Sciatic nerve (tissue), 2 donors: ENCODE measurements at places on chromosomes 2 and 18. TPM values are rescaled to one million over a fixed set of nuclear protein-coding genes. Genes with fewer than 3 reads are reported as not detected.

DNA sequence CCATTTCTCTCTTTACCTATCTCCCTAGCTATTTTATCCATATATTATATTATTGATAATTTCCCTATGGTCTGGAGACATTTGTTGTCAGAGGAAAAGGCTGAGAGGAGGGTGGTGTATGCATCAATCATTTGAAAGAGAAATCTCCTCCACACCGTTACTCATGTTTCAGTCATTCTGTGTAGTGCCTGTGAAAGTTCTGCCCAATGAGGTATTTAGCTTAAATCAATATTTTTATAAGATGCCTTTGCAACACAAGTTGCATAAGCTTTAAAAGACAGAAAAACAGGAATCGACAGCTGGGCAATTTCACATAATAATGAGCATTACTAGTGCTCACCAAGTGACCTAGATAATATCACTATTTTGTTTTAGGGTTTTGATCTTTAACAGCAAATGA lies 363.7 kb upstream of the FSIP2 start:
- no peak for DNase-seq

SCG2 gene
- total RNA-seq: 0.80 TPM

REG3G gene
- total RNA-seq: not detected

LIMS4 gene
- 2.2 TPM for total RNA-seq

RND3 gene
- 56.9 TPM for total RNA-seq

DNA sequence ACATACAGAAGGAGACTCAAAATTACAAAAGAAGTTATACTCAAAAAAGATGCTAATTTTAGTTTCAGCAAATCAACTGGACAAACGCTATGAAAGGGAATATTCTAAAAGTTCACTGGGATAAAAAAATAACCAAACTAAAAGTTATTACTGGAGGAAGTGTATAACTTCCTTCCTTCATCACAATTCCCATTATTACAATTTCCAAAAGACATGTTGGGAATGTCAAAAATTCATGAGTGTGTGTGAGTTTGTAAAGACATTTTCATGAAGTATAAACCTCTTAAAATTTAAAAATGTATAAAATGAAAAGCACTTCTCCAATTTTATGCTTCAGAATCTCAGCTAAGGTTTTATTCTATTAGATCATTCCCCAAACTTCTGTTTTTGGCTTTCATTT lies 67.8 kb downstream of the MERTK start:
- no peak for DNase-seq

DNA sequence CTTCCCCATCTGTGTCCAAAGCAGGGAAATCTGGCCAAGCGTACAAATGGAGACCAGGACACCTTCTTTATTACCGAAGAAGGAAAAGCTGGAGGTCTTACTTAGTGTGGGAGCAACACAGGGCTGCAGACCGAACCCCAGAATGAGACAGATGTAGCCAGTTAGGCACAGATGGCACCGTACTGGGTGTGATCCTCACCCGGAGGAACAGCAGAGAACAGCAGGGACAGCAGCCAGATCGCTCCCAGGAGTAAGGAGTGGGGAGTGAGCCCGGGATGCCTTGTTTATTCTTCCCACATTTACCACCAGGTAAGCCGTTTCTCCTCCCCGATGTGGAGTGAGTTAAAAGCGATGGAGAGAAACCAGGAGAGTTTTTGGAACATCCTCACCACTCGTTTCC lies 150.7 kb upstream of the SPRED2 start:
- no peak for DNase-seq

- no peak for DNase-seq
These were observed 32.5 kb downstream of the CFLAR start for GRCh38 chr2:201148434-201148990.

- DNase-seq: no peak
These were observed 602 bp upstream of the ADAM17 start for GRCh38 chr2:9556121-9556743.

- no peak for DNase-seq
These were observed 1277.7 kb upstream of the NXPH2 start for GRCh38 chr2:140057928-140058327.

DNA sequence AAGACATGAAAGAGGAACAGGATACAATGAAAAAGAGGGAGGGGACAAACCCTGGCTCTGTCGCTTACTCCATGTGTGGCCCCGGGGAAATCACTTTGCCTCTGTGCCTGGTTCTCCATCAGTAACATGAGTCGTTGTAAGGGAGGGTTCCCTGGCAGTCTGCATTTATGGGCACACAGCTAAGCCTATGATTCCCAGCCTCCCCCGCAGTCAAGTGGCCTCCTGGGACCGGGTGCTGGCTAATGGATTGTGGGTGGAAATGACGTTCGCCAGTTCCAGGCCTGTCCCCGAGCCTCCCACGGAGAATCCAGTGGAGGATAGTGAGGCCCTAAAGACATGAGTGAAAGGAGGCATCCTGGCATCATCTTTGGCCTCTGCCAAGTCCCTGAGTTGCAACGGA lies 42.7 kb downstream of the SFXN5 start:
- no peak for DNase-seq

GRCh38 chr18:79246309-79247108 lies 149.2 kb upstream of the NFATC1 start:
- DNase-seq: peak; percentile 82

DNA sequence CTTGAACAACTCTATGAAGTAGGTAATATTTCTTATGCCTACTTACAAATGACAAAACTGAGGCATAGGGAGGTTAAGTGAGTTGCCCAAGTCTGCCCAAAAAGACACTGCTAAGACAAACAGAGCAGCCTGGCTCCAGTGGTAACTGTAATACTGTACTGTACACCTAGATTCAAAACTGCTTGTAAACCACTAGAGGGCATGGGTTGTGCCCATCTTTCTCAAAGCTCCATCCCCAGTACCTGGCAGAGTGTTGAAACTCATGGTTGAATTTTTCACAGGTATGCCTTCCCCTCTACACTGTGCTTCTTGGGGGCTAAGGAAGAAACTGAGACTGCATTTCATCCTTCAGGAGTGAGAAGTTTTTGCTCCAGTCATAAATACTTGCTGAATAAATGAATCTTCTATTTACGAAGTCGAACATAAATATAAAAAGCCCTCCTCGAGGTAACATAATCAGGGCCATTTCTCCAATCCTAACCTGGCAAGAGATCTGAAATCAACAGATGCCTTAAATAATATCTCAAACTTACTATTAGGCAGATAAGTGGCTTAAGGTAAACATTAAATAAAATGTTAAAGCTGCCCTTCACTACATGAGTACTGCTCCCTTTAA lies 2.0 kb downstream of the PPP4R1 start:
- no peak for DNase-seq

- peak; percentile 48 for DNase-seq
These were observed 2798.0 kb upstream of the TEKT4 start for GRCh38 chr2:92073036-92073814.

STPG4 gene
- 0.89 TPM for total RNA-seq

- no peak for DNase-seq
These were observed 4.1 kb upstream of the LRP1B start for GRCh38 chr2:142134911-142135310.
